ENCODE measurements at places on chromosomes 2 and 18. TPM values are rescaled to one million over a fixed set of nuclear protein-coding genes. Genes with fewer than 3 reads are reported as not detected.

DNA sequence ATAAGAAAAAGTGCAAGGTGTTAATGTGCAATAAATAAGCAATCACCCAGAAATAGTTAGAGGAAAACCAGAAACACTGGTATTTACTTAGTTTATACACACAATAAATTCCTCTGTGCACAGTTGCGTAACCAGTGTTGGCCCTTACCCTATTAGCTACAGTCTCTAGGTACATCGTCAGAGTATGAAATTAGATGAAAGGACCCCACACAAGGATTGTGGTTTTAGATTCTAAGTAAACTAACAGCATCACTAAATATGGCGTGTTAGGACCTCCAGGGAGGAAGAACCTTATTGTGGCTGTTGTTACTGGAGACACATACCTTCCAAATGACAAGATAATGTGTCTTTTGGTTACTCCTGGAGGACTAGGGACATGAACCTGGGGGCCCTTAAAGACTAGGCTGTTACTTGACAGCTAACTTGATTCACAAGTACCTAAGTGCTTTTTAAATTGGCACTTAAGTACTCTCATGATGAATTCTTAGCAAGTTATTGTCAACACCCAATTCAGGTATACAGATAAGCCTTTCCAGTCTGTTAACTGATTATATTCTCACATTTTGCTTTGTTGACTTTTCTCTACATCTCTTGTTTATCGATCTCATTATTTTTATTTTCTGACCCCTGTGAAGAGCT lies 115.3 kb downstream of the FEZ2 start:
- no peaks in the 10 kb centered on the region for H3K4me1 ChIP-seq
- peaks cover 17% of the 10 kb centered on the region for H3K36me3 ChIP-seq
- no peak overlapping the region for H3K4me3 ChIP-seq
- H3K27ac ChIP-seq = no peak overlapping the region
- DNase-seq = no peak

GRCh38 chr18:63315876-63316275 lies 3.7 kb downstream of the BCL2 start:
- peaks cover 44% of the 10 kb centered on the region for H3K4me1 ChIP-seq
- DNase-seq = no peak
- peaks cover 17% of the 10 kb centered on the region for H3K27me3 ChIP-seq

- no peak overlapping the region for H3K4me3 ChIP-seq
- no peaks in the 10 kb centered on the region for H3K36me3 ChIP-seq
- H3K27ac ChIP-seq = no peak overlapping the region
- H3K27me3 ChIP-seq = no peaks in the 10 kb centered on the region
Observed at GRCh38 chr2:161766334-161766733, 142.1 kb downstream of the SLC4A10 start.

The C2orf76 gene
- total RNA-seq = 10.6 TPM

The PPIG gene
- total RNA-seq = 69.6 TPM

The CXCR4 gene
- 39.5 TPM for total RNA-seq
